ENCODE measurements at places on chromosomes 16 and 17.
A peak's percentile ranks its signal among the peaks of the same experiment; 100 is the strongest.

DNA sequence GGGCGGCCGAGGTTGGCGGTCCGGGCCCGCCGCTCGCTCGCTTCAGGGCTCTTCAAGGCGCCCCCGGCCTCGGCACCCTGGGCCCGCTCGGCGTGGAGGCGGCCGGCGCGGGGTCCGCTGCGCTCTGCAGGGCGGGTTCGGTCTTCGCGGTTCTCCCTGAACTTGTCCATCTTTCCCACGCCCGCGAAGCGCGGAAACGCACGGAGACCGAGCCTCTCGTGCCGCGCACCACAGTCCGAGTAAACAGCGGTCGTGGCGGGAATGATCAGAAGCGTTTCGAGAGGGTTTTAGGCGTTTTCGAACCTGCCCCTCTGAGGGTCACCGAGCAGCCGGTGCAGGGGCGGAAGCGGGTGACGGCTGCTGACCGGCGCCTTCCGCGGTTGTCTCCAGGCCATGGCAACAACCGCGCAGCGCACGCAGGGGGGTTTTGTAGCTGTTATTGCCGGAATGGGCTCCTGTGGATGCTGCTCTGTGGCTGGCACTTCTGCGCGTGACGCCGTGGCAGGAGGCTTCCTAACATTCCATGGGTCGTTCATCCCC, 414 bp downstream of the NARF start:
- peak; percentile 59 for DNase-seq

- no peak for DNase-seq
Observed at GRCh38 chr16:68022278-68022727, 729 bp downstream of the DDX28 start.

GRCh38 chr16:78584991-78585390, 485.5 kb downstream of the WWOX start:
- no peak for DNase-seq

- no peak for DNase-seq
Observed at GRCh38 chr17:47624727-47625068, 25.0 kb upstream of the KPNB1 start.

DNA sequence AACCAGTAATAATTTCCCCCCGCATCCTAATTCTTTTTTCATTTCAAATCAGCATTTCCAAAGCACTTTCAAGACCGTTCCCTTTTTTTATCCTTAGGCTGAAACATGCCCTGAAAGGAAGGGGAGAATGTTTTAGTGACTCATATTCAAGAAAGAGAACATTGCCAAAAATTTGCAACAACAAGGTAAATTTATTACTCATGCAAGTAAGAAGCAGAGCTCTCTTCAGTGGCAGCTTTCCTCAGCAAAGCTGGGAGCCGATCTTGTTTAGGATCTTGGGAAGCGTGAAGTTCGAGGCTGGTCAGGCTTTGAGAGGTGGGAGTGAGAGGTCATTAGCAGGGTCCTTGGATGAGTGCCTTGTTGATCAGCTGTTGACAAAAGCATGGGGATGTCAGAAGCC, 129.5 kb downstream of the PRKCA start:
- no peak for DNase-seq

DNA sequence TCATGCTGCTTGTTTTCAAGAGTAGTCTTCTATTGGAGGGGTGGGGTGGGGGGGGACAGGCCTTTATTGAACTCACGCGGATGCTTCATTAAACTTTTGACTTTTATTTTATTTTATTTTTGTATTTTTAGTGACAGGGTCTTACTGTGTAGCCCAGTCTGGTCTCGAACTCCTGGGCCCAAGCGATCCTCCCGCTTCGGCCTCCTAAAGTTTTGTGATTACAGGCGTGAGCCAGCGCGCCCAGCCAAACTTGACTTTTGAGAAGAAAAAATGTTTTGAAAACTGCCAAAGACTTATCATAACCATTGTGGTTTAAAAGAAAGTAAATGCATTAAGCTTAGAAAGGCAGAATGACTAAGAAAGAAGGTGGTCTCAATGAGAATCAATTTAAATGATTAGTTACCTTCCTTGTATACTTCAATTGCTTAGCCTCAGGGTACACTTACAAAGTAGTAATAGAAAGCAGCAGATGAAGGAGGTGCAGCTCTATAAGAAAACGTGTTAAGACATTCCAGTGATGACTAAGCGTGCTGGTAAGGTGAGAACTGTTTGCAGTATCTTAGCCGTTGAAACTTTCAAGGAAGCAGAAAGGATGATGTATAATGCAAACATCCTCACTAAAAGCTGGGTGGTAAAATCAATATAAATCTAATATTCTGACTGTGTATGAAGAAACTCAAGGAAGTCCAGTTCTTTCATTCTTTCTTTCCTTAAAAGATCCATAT, 1.2 kb downstream of the AP2B1 start:
- no peak for DNase-seq

GRCh38 chr16:88323041-88323440, 59.7 kb upstream of the ZNF469 start:
- peak; percentile 17 for DNase-seq

DNA sequence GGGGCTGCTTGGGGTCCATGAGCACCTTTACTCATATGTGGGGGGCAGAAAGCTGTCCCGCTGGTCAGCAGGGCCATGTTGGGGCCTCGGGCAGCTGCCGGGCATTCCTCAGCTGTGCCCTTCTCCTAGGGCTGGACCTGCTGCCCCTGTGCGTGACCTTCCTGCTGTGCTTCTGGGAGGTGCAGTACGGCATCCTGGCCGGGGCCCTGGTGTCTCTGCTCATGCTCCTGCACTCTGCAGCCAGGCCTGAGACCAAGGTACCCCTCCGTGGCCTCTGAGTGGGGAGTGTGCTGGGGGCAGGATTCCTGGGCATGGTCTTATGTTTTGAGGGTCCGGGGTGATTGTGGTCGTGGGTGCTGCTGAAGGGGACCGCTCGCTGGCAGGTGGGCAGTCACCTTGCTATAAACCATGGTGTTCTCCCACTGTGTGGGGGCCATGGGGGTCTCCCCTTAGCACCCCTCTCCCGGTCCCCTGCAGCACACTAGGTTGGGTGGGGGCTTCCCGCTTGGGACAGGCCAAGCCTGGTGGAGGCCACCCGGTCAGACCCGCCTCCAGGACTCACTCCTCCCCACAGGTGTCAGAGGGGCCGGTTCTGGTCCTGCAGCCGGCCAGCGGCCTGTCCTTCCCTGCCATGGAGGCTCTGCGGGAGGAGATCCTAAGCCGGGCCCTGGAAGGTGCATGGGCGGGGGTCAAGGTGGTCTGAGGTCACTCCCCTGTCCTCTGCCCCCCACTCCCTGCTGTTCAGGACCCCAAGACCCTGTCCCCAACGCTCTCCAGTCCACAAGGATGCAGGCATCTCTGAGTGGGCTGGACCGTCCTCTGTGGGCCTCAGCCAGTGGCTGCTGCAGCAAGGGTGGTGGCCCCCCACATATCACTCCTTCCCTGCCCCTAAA, 12.4 kb upstream of the RNF213 start:
- DNase-seq: no peak

- peak; percentile 14 for DNase-seq
Observed at GRCh38 chr17:58326609-58327362, 1.8 kb downstream of the TSPOAP1 start.

- DNase-seq: no peak
Observed at GRCh38 chr16:55506083-55506482, 2.8 kb upstream of the LPCAT2 start.

GRCh38 chr17:28370744-28371103, 617 bp upstream of the VTN start:
- DNase-seq: no peak

DNA sequence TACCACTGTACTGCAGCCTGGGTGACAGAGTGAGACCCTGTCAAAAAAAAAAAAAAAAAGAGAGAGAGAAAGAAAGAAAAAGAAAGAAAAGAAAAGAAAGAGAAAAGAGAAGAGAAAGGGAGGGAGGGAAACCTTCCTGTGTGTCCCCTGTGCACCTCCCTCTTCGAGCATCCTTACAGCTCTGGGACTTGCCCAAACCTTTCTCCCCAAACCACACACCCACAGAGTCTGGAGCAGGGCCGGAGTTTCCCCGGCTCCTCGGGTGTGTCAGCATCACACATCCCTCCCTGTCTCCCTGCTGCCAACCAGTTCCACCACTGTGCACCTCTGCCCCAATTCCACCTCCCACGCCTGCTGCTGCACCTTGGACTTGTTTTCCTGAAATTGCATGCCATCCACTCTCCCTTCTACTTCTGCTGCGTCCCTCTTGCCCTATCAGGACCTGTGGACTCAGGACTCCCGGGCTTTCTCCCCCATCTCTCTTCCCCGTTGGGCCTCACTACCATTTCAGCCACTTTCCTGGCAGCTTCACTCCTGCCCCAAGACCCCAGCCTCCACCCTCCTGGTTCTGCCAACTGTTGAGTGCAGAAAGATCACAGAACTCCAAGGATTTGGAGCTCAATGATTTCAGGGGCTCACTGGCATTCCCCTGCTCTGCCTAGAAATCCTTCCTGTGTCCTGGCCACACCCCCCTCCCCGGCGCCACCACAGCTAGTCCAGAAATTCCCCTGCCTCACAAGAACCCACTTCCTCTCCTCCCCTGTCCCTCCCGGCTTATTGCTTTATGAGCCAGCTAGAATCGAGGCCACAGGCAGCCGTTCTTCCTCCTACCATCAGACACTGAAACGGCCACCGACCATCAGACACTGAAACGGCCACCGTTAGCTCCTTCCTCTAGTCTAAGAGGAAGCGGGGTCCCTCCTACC, 3.7 kb upstream of the CDK3 start:
- no peak for DNase-seq

GRCh38 chr17:59825533-59826322, 67.0 kb downstream of the TUBD1 start:
- no peak for DNase-seq

GRCh38 chr16:77470851-77471250, 36.0 kb upstream of the ADAMTS18 start:
- no peak for DNase-seq

DNA sequence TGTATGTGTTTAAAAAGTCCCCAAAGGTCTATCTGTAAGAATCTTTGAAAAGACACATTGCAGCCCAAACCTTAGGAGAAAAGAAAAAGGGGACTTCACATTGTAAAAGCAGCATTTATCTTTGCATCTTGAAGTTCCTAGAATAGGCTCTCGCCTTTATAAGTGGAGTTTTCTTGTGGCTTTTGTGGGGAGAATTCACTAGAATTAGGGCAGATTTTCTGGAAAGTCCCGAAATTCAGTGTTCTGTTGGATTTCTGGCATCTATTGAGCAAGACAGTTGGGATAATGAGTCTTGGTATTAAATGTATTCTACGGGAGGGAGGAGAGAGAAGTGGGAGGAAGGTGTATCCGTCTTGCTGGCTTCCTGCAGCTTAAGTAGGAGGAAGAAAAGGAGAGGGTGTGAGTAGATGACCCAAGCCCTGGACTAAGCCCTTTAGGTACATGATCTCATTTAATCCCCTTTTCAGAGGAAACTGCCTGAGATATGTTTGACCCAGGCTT, 62.6 kb downstream of the PRKCA start:
- no peak for DNase-seq

GRCh38 chr17:45036691-45037090, 14.7 kb downstream of the DCAKD start:
- DNase-seq: no peak

- no peak for DNase-seq
Observed at GRCh38 chr16:66952430-66953110, 8.5 kb upstream of the CES3 start.

DNA sequence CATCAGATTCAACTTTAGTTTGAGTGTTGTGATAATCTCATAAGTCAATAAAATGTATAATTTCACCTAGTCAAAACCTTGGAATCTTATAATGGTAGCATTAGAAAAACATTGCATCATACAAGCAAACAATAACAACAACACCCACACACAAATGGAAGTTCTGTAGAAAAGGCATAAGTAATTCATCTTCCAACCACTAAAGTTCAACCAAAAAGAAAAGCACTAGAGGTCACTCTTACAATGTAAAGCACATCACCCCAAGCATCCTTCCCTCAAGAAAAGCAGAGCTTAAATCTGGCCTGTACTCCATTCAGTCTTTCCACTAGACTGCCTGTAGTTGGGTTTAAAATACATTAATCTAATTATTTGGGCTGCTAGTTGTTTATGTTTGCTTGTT, 1.8 kb downstream of the CNTNAP4 start:
- DNase-seq: no peak

DNA sequence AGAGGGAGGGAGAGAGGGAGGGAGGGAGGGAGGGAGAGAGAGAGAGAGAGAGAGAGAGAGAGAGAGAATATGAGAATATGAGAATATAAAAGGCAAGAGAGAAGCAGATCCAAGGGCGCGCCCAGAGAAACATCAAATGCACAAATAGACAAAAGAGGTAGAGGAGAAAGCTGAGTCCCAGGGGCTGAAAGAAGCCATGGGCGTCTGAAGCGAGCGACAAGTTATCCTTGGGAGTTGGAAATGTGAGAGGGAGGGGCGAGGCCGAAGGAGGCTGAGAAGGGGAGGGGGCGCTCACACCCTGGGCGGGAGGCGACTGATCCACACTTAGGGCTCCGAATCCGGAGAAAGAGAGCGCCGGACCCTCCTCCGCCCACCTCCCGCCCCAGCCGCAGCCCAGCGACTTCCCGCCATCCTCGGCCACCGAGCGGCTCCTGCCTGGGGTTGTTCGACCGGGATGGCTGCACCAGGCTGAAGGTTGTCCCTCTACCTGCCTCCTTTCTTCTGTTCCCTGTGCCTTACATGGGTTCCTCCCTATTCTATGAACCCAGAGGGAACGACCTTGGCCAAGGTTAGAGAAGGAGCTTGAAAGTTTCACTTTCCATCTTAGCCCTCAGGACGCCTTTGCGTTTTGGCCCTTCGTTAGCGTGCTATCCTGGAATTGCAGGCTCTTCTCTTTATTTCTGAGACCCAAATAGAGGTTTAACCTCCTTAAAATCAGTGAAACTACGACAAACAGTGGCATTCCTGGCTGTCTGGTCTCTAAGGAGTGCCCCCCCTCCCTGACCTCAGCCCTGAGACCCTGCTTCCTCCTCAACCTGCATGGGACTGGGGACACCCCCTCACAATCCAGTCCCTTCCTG, 21.2 kb upstream of the HOXB9 start:
- DNase-seq: no peak

GRCh38 chr16:69469807-69470561, 45.6 kb downstream of the CYB5B start:
- DNase-seq: no peak

GRCh38 chr16:52549011-52549692, 2.2 kb upstream of the TOX3 start:
- no peak for DNase-seq

GRCh38 chr17:8823279-8823678, 24.1 kb upstream of the MFSD6L start:
- no peak for DNase-seq

DNA sequence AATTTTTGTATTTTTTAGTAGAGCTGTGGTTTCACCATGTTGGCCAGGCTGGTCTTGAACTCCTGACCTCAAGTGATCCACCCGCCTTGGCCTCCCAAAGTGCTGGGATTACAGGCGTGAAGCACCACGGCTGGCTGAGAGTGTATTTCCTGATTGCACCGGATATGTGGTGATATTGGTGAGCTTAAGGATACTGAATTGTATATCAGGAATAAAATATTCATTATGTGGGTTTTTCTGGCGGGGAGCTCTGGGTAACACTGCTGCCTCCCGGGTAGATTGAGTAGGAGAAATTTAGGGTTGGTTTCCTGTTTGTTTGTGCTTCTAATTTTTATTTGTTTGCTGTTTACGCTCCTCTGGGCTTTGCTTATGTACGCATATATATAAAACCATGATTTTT, 7.7 kb upstream of the TMEM98 start:
- DNase-seq: no peak

- DNase-seq: no peak
Observed at GRCh38 chr17:62884781-62885180, 76.7 kb upstream of the MARCHF10 start.
